Tracheal epithelial cell (primary cell): ENCODE measurements at places on chromosomes 6 and 20. TPM values are rescaled to one million over a fixed set of nuclear protein-coding genes. Genes with fewer than 3 reads are reported as not detected.

GABBR1 gene
- 4.9 and 9.6 TPM in 2 replicates for total RNA-seq

BTN1A1 gene
- total RNA-seq = not detected in 2 replicates

IGF2R gene
- total RNA-seq = 107 and 118 TPM in 2 replicates

COL10A1 gene
- 0.24 TPM in 1 of 2 replicates, not detected in the other for total RNA-seq

TUBB1 gene
- total RNA-seq = not detected in 2 replicates

KHDC1 gene
- total RNA-seq = 0.24 and 1.5 TPM in 2 replicates

ARMH2 gene
- not detected in 2 replicates for total RNA-seq

HTR1E gene
- not detected in 2 replicates for total RNA-seq

SLC22A16 gene
- not detected in 2 replicates for total RNA-seq

LINC00237 gene
- total RNA-seq = not detected in 2 replicates

RAET1L gene
- 2.3 and 9.4 TPM in 2 replicates for total RNA-seq
